ENCODE measurements at places on chromosomes 2 and 18. TPM values are rescaled to one million over a fixed set of nuclear protein-coding genes. Genes with fewer than 3 reads are reported as not detected.

DNA sequence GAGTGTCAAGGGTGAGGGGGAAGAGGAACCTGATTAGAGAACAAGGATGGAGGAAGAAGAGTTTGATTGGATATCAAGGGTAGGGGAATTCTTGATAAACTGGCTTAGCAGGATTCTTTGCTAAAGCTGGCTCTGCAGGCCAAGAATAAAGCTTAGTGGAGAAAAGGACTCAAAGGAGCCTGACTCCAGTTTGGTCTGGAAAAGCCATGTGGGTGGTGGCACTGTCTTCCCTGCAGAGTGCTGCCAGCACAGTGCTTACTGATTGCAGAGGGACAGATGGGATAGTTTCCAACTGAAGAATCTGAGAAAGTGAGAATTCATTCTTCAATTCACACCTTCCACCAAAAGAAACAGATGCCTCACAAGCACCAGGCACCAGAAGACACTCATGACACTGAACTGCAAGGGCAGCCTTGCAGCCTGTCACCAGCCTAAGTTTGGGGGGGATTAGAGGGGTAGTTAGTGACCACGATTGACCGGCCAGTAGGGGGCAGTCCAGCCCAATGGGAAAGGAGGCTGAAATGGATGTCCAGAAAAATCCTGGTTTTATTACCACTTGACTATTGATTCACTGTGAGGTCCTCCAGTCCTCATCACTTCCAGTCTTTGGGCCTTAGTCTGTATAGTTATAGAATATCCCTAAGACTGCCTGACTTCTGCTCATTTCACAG, 334.5 kb downstream of the SMAD2 start:
- DNase-seq: no peak

DNA sequence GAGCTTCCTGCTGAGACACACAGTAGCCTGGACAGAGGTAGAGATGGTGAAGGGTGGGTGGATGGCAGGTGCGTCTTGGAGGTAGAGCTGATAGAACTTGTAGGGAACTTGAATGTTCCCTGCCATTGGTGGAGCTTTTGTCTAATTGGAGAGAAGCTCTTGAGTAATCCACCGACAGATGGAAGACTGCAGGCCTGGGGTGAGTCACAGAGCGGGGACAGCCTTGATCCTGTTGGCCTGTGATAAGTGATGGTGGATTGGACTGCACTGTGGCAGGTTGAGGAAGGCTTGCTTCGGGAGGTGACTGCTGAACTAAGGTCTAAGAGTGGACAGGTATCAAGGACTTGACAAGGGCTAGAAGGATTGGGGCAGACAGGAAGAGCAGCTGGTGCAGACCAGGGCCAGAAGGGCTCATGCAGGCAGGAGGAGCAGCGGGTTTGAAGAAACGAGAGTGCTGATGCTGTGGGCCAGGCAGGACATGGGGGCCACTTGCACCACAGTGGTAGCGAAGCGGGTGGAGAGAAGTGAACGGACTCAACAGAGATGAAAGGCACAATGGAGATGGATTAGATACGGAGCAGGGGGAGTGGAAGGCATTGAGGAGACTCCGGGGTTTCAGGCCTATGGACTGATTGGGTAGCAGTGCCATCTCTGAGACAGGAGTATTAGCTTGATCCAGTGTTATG, 16.3 kb downstream of the CABLES1 start:
- peak; percentile 26 for DNase-seq

The ALPG gene
- not detected for total RNA-seq

- no peak for DNase-seq
Measured at GRCh38 chr2:131572175-131572574, 44.5 kb downstream of the CCDC74A start.

The SP9 gene
- 0.05 TPM for total RNA-seq

The NAT8 gene
- total RNA-seq: not detected

DNA sequence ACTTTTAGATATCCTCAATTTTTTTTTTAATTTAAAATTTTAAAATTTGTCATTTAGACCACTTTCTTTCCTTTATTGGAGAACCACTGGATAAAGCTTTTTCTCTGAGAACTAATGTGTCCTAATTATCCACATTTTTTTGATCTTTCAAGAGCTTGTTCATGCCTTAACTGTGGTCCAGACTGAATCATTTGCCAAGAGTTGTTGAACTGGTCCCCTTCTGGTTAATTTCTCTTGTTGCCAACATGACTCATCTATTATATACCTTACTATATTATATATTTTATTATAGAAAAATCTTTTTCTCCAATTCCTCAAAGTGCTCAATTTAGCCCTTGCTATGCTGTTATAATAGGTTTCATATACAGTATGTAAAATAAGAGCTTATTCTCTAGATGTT, 53.1 kb upstream of the TMEM87B start:
- no peak for DNase-seq

- DNase-seq: no peak
Measured at GRCh38 chr18:7301094-7301493, 70.2 kb downstream of the LRRC30 start.

DNA sequence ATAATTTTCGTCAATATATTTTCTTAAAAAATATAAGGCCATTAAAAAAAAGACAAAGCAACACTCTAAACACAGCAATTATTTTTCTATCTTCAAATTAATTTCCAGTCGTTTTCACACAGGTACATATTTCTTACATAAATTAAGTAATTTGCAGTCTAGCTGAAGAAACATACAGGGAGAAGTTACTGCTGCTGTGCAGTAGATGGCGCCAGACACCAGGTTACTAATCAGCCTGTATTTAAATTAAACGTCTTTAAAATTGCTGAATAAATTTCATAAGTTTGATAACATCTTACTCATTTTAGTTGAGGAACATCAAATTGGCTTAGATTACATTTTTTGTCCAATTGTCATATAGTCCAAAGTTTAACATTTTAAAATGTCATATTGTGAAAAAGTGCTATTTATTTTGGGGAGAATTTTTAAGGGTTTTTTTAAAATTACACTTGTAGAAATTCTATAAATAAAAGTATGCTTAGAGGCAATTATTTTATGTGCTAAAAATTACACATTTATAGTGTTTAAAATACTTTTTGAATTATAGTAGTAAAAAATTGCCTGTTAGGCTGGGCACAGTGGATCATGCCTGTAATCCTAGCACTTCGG, 88.4 kb downstream of the PMAIP1 start:
- peak; percentile 50 for DNase-seq

DNA sequence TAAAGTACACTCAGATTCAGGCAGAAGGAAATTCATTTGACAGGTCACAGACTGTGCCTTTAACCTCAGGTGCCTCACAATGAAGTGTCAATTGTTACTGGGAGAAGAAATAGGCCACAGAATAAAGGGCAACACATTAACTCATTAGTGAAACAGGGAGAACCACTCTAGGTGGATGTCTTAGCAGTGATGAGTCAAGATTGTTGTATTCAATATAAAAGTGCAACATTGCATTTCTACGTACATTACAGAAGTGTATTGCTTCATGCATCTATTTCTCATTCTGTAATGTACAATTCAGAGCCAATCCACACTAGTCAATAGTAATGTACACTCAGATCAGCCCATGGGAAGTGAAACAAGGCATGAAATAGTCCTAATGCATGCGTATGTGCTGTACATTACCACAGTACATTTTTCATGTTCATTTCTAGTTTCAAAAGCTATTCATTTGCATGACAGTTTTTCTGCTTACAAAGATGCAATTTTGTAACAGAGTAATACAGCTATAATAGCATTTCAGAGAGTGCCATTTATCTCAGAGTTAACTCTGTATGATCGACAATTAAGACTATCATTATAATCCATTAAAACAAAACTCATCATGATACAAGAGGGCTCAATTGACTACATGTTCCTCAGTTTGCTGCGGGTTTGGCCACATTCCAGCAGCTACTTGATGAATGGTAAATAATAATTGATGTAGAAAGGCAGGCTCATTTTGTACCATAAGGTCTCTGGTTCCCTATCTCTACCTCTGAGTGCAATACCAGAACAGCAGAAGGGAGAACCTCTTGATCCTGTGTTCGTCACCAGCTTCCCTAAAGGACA, 12.2 kb upstream of the ARL5A start:
- DNase-seq: no peak

GRCh38 chr18:23088310-23088709, 47.0 kb upstream of the CABLES1 start:
- no peak for DNase-seq

The ASPRV1 gene
- total RNA-seq: 0.80 TPM

The GLI2 gene
- total RNA-seq: 0.68 TPM

DNA sequence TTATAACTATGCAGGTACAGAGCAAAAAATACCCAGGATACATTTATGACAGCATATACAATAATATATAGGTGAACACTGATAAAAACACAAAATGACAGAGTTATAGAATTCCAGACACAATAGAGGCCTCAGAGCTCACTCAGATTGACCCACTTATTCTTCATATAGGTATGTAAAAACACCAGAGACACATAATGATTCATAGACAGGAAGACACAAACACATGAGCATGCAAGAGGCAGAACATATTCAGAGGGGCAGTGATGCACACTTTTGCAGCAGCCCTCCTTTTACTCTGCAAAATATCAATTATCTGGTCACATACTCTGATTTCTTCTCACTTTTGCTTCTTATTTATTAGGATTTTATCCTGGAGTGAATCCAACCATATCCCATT, 633.3 kb upstream of the ACVR2A start:
- no peak for DNase-seq

The EHBP1 gene
- 30.0 TPM for total RNA-seq

DNA sequence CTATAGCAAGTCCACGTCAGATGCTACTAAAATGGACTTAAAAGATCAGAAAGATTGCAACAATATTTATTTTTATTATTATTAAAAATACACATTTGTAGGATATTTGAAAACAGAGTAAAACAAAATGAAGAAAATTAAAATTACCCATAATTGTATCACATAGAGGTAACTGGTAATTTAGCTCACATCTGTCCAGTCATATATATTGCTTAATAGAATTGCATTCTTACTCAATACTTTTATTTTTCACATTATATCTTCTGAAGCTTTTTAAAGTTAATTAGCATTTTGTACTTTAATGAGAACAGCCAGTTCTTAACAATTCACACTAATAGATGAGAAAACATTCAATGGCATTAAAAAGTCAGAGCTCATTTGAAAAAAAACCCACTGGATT, 11.5 kb upstream of the RNF144A start:
- no peak for DNase-seq

- no peak for DNase-seq
Measured at GRCh38 chr18:71831039-71831438, 713.1 kb downstream of the CBLN2 start.

GRCh38 chr2:219037783-219038499, 3.4 kb downstream of the CFAP65 start:
- DNase-seq: no peak

The SKA1 gene
- total RNA-seq: 0.10 TPM

GRCh38 chr18:29083545-29083944, 906.6 kb upstream of the CDH2 start:
- DNase-seq: no peak

The TUBA4A gene
- total RNA-seq: 128 TPM

DNA sequence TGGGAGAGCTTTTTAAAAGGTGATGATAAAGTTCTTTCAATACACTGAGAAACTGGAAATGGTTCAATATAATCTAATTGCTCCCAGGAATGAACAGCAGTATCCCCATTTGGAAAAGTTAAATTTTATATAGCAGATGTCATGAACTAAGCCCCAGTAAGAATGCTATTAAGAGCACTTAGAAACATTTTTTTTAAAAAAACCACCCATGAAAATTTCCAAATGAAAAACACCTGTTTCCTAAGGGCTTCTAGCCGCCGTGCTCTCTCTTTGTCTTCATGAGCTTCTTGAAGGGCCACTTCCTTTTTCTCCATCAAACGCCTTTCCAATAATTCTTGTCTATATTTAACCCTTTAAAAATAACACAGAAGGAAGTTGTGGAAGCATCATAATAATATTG, 77.0 kb downstream of the UPP2 start:
- no peak for DNase-seq

The SIX3 gene
- total RNA-seq: not detected

The TFPI gene
- total RNA-seq: 151 TPM

DNA sequence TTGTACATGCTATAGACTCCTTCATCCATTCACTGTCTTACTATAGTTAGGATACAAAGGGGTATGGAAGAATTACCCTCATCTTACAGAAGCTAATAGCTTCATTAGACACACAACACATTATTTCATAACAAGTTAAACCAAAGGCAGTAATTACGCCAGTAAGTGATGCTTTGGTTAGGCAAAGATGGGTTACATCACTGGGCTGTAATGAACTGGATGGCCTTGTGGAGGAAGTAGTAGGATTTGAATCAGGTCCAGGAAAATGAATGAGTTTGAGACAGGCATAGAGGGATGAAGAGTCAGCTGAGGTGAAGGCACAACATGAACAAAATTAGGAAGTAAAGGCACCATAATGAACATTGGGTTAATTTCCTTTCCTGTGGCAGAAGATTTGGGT, 80.1 kb downstream of the SOCS6 start:
- no peak for DNase-seq

DNA sequence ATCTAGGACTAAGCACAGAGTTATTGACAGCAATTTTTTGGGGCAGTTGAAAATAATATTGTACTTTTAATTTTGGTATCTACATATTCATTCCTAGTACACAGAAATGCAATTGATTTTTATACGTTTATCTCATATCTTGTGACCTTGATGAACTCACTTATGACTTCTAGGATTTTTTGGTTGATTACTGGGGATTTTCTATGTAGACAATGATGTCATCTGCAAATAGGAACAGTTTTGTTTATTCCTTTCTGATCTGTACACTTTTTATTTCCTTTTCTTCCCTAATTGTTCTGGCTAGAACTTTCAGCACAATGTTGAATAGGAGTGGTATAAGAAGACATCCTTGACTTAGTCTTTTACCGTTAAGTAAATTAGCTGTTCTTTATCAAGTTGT, 143.5 kb upstream of the PGAP1 start:
- no peak for DNase-seq

DNA sequence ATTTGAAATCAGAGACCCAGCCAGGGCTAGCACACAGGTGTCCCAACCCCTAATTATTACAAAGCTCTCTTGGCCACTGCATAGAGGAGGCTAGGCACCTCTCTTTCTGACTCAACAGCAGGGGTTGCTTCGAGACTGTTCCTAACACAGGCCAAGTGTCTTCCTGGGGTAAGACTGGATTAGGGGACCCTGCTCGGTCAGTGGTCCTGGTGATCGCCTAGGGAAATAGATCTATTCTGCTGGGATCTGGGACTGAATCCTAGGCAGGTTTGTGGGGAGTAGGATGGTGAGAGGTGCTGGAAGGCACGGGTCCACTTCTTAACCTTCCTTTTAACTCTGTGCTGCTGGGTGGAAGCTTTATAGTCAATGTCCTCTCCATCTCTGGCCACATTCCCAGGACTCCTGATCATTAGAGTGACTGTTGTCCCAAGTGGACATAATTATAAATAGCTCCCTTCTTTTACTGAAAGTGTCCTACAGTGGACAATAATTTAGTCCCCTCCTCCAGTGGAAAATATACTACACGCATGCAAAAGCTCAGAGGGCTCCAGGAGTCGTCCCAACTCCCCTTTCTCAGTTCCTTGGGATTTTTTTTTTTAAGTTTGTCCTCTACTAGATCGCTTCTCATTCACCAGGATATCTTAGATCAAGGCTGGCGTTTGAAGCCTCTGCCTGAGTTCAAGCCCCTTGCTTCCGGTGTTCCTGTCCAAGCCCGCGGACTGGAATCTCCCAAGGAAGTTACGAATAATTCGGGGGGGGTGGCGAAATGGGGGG, 1.3 kb upstream of the TRIB2 start:
- DNase-seq: no peak

The CDC42EP3 gene
- total RNA-seq: 149 TPM

The MAPK4 gene
- not detected for total RNA-seq

Data from myocyte (in vitro differentiated cells).